ENCODE measurements at places on chromosomes 3 and 15. TPM values are rescaled to one million over a fixed set of nuclear protein-coding genes. Genes with fewer than 3 reads are reported as not detected.

GRCh38 chr15:65738649-65739048, 53.4 kb downstream of the DENND4A start:
- H3K27ac ChIP-seq, result no peak overlapping the region
- no peaks in the 10 kb centered on the region for H3K27me3 ChIP-seq
- H3K4me1 ChIP-seq, result no peaks in the 10 kb centered on the region
- H3K36me3 ChIP-seq, result 0 out of 2 replicates have a peak, but pooled peaks cover 3% of the 10 kb centered on the region
- DNase-seq, result no peak

The CYP8B1 gene
- total RNA-seq, result not detected

GRCh38 chr3:13839726-13840340, 40.0 kb downstream of the WNT7A start:
- no peak overlapping the region for H3K27ac ChIP-seq
- DNase-seq, result no peak
- no peaks in the 10 kb centered on the region for H3K4me1 ChIP-seq
- H3K4me3 ChIP-seq, result no peak overlapping the region

The FBXW12 gene
- total RNA-seq, result not detected

- no peak for DNase-seq
- H3K27ac ChIP-seq, result no peak overlapping the region
- no peak overlapping the region for H3K4me3 ChIP-seq
- H3K27me3 ChIP-seq, result peaks cover 33% of the 10 kb centered on the region
Observed at GRCh38 chr15:76341366-76342057, 4.9 kb downstream of the ISL2 start.

GRCh38 chr3:188948281-188948996, 223.3 kb upstream of the TPRG1 start:
- H3K27ac ChIP-seq, result peak overlapping the region; percentile 45
- DNase-seq, result peak; percentile 65
- H3K36me3 ChIP-seq, result no peaks in the 10 kb centered on the region
- H3K4me3 ChIP-seq, result no peak overlapping the region
- no peaks in the 10 kb centered on the region for H3K27me3 ChIP-seq
- H3K4me1 ChIP-seq, result peaks cover 37% of the 10 kb centered on the region

DNA sequence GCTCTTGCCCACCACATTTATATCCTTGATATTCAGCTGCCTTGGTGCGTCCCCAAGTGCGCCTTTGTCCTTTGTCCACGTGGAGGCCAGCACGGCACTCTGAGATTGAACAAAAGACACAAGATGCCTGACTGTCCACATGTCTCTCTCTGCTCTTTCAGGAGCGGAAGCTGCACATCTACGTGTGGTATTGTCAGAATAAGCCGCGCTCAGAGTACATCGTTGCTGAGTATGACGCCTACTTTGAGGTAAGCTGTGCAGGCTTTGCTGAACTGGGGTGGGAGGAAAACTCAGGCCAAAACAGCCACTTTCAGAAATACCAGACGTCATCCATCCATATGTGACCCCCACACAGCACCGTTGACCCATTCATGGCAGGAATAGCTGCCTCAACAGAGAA, 72.0 kb upstream of the UMPS start:
- H3K4me3 ChIP-seq, result no peak overlapping the region
- peaks cover 2% of the 10 kb centered on the region for H3K4me1 ChIP-seq
- no peaks in the 10 kb centered on the region for H3K36me3 ChIP-seq
- DNase-seq, result no peak

The PLCH1 gene
- total RNA-seq, result 0.28 TPM

- no peaks in the 10 kb centered on the region for H3K4me1 ChIP-seq
- no peaks in the 10 kb centered on the region for H3K36me3 ChIP-seq
- no peak overlapping the region for H3K4me3 ChIP-seq
Observed at GRCh38 chr3:147794596-147794995, 385.4 kb downstream of the ZIC1 start.

DNA sequence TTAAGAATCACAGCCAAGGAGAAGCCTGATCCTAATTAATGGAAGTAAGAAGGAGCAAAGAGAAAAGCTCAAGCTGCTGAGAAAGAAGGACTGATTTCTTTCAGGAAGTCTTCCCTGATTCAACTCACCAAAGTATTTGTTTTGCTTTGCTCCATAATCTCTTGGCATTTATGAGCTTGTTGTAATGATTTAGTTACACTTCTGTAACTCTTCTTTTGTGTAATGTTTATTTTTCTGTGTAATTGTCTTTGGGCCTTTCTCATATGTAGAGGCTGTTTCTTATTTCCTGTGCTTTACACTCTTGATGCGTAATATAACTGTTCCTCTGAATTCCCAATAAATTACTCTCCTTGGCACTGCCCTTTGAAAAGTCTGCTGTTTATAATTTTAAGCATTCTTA, 80.0 kb downstream of the COL6A5 start:
- no peak overlapping the region for H3K4me3 ChIP-seq
- peaks cover 17% of the 10 kb centered on the region for H3K27me3 ChIP-seq
- DNase-seq, result peak; percentile 16
- no peak overlapping the region for H3K27ac ChIP-seq
- H3K4me1 ChIP-seq, result no peaks in the 10 kb centered on the region

The RAD51 gene
- total RNA-seq, result 32.3 TPM

DNA sequence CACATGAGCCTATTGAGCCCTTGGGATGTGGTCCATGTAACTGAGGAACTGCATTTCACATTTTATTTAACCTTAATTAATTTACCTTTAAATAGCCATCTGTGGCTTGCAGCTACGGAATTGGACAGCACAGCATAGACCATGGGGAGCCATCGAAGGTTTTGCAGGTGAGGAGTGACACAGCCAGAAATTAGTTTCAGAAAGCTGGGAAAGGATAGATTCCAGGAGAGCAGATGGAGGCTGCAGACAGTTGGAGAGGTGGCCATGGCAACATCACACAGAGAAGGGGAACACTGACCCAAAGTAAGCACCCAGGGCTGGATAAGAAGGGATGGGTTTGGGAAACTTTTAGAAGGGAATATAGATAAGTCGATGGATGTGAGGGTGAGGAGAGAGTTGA, 100.1 kb upstream of the SLC6A11 start:
- H3K4me3 ChIP-seq, result no peak overlapping the region
- DNase-seq, result no peak
- H3K27me3 ChIP-seq, result peaks cover 14% of the 10 kb centered on the region
- H3K27ac ChIP-seq, result no peak overlapping the region
- no peaks in the 10 kb centered on the region for H3K4me1 ChIP-seq
- H3K36me3 ChIP-seq, result no peaks in the 10 kb centered on the region

Measured in SJSA1 (cell line).